ENCODE measurements at places on chromosomes 1 and 21.
A peak's percentile ranks its signal among the peaks of the same experiment; 100 is the strongest.

DNA sequence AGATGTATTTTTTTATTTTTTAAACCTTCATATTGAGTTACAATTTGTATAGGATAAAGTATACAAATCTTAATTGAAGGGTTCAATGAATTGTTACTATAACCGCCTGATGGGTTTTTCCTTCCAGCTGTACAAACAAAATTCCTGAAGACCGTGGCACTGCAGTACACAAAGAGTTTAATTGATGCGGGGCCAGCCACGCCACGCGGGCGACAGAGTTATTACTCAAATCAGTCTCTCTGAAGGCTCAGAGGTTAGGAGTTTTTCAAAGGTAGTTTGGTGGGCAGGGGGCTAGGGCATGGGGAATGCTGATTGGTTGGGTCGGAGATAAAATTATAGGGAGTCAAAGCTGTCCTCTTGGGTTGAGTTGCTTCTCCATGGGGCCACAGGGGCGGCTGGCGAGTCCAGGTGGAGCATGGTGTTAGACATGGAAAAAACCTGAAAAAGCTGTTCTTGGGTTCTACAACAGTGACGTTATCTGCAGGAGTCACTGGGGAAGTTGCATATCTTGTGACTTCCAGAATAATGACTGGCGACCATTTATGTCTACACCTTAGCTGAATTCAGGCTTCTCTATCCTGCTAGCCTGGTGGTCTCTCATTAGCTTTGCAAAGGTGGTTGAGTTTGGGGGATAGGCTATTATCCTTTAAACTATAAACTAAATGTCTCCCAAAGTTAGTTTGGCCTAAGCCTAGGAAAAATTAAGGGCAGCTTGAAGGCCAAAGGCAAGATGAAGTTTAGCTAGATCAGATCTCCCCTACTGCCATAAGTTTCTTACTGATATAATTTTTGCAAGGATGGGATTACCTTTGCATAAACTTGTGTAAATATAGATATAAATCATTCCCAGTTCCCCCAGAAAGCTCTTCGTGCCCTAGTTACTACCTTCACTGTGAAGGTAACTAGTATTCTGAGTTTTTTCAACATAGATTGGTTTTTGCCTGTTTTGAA, 13.0 kb upstream of the TMEM9 start:
- no peak for DNase-seq

- DNase-seq = no peak
Measured at GRCh38 chr1:2290171-2290578, 62.1 kb downstream of the SKI start.

- no peak for DNase-seq
Measured at GRCh38 chr1:206497363-206497762, 10.0 kb upstream of the RASSF5 start.

DNA sequence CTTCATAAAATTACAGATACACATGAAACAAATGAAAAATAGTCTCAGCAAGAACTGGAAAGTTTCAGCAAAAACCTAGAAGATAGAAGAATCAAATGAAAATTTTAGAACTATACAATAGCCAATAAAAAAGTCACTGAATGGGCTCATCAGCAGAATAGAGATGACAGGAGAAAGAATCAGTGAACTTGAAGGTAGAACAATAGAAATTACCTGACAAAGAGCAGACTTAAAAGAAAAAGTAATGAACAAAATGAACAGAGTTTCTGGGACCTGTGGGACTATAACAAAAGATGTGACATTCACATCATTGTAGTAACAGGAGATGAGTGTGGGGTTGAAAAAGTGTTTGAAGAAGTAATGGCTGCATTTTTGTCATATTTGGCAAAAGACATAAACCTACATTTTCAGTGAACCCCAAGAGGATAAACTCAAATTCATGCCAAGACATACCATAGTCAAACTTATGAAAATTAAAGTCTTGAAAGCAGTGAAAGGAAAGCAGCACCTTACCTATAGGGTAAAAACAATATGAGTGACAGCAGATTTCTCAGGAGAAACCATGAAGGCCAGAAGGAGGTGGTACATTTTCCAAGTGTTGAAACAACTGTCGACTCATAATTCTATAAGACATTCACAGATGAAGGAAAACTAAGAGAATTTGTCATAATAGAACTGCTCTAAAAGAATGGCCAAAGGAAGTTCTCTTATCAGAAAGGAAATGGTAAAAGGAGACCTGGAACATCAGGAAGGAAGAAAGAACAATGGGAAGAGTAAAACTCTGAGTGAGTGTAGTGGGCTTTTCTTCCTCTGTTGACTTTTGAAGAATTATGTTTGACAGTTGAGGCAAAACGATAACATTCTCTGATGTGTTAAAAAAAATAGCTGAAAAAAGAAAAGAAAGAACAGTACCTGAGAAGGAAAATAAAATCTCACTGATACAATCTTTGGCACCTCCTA, 23.5 kb downstream of the NTPCR start:
- DNase-seq = no peak

DNA sequence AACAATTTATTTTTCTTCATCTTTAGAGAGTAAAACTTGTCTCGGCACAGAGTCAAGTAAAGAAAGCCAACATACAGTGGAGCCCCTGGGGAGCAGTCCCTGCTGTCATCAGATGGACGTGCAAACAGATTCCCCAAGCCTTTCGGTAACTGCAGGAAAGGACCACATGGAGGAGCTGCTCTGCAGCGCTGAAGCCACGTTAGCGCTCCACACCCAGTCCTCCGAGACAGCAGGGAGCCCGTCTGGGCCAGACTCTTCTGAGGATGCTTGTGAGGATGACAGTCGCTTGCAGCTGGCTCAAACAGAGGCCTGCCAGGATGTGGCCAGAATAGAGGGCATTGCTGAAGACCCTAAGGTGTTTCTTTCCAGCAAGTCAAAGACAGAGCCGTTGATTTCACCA, 77.1 kb upstream of the SCCPDH start:
- DNase-seq = peak; percentile 29

DNA sequence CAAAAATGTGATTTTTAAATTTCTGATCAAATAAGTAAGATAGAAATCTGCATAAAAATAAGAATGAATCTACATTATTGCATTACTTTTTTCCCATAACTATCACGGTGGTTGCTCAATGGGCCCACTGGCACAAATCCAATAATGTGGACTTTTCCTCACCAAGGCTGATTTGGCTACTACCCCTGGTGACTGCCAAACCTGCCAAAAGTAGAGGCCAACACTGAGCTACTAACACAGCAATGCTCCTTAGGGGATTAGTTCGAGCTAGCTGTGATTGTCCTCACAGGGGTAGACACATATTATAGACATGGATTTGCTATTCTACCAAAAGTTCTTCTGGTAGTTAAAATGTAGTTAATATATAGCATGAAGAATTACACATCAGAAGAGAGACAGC, 107.7 kb upstream of the ZNHIT6 start:
- no peak for DNase-seq

DNA sequence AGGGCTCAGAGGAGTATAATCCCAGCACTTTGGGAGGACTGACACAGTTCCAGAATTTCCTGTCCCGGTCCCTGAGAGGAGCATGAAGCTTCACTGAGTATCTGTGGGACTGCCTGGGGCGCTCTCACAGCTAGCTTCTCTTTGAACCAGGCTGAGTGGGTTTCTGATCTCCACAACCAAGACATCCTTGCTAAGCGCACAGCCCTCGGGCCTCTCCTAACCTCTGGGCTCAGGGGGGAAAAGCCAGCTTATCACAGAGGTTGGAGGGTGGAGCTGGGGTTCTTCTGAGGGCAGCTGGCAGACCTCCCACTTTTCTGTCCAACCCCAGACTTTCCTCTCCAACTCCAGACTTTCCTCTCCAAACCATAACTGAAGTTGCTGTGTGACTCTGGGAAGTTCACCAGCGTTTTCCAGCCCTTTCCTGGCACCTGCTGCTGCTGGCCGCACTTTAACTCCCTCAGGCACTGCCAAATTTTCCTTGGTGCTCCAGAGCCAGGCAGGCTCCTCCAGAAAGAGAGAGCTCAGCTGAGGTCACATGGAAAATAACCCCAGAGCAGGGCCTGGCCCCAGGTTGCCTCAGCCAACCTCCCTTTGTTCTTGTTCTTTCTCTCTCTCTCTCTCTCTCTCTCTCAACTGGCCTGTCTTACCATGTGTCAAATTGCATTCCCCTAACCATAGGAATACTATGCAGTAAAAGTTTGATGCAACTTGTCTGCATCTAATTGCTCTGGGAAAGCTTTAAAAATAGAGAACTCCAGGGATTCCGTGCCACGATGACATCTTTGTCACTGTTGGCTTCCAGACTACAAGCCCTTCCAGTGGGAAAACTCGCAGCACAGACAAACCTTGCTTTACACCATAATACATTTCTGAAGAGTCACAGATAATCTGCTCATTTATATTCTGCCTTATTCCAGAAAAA, 49.5 kb downstream of the OLFML2B start:
- no peak for DNase-seq

DNA sequence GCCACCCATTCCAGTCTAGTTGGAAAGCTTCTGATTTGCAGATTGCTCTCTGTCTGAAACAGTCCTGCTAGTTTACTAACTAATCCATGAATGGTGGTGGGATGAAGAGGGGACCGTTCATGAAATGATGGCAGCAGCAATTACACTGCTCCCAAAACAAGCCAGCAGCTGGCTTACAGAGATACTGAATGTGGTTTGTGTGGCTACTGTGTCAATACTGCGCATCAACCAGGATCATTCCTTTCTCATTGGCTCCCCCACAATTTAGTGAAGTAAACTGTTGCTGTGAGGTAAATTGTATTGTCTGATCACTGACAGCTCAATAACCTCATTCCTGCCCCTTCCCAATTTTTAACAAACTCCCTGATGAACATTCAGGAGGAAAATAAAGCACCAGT, 191.3 kb upstream of the LMO4 start:
- no peak for DNase-seq

GRCh38 chr1:161721738-161722343, 497 bp downstream of the FCRLB start:
- no peak for DNase-seq

DNA sequence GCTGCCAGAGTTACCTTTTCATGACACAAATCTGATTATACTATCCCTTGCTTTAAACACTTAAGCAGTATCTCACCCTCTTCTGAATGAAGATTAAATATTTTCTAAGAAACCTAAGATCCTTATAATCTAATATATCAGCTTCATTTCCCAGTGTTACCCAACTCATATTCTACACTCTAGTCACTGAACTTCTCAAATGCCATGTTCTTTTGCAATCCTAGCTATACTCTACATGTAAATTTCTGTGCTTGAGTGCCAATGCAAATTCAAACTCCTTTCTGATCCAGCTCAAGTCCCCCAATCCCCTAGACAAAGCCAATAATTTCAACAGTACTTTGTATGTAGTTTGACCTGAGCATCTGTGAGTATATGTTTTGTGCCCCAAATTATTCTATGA, 293.9 kb downstream of the SDCCAG8 start:
- no peak for DNase-seq

GRCh38 chr1:1441002-1441888, 5.8 kb downstream of the VWA1 start:
- DNase-seq = no peak

GRCh38 chr1:229579059-229579673, 20.7 kb upstream of the ABCB10 start:
- peak; percentile 38 for DNase-seq

DNA sequence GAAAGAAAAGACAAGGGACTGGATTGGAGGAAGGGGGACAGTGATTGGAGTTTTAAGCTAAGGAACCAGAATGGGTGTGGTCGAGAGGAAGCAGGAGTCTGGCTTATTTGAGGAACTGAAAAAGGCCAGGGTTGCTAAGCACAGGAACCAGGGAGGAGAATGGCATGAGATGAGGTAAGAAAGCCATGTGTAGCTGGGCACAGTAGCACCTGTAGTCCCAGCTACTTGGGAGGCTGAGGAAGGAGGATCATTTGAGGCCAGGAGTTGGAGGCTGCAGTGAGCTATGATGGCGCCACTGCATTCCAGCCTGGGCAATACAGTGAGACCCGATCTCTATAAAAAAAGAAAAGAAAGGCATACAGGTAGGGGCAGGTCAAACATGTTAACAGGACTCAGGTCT, 8.1 kb upstream of the KHDRBS1 start:
- no peak for DNase-seq

- peak; percentile 52 for DNase-seq
Measured at GRCh38 chr21:36542312-36543101, 62.6 kb upstream of the CLDN14 start.

- no peak for DNase-seq
Measured at GRCh38 chr1:41535716-41536115, 51.2 kb upstream of the EDN2 start.

DNA sequence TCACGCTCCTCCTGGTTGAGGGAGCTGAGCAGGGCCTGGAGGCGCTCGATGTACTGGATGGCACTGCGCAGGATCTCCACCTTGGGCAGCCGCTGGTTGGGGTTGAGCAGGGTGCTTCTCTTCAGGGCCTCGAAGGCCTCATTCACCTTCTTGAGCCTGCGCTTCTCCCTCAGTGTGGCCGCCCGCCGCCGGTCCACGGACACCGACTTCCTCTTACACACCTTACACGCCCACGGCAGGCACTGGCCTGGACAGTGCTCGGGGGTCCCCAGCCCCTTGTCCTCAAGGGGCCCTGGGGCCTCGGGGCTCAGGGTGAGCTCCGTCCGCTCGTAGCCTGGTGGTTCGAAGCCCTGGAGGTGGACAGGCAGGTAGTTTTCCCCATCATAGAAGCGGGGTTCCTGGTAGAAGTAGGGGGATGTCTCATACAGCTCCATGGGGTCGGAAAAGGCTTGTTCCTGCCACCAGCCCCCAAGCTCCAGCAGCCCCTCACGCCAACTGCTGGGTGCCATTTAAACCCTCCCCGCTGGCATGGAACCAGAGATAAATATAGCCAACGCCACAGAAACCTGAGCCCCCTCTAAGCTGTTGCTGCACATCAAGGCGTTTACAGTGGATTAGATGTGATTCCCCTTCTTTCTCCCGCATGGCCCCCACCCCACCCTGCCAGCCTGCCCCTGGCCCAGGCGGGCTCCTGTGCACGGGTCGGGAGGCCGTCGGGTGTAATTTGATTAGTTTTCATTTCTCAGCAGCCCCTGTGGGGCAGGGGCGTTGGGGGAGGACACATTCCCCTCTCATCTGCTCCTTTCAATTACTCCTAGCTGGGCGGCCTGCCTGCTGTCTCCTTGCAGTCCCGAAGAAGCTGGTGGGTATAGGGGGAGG, at the start of gene MYOG:
Gene MYOG (minus strand): TSS at position 485 of the 879 bp plus-strand sequence. CDS start 51 bp downstream, at position 434.
- DNase-seq = no peak
